ENCODE measurements at places on chromosomes 7 and 10. TPM values are rescaled to one million over a fixed set of nuclear protein-coding genes. Genes with fewer than 3 reads are reported as not detected.

Gene PRKG1
- total RNA-seq, result 20.4 TPM

Gene TMEM26
- total RNA-seq, result 1.2 TPM

Gene THSD7A
- 16.2 TPM for total RNA-seq

Gene CPED1
- total RNA-seq, result 3.5 TPM

Gene DBNL
- 81.1 TPM for total RNA-seq

- no peak for DNase-seq
Measured at GRCh38 chr7:12296051-12296570, 85.0 kb downstream of the TMEM106B start.

- no peak for DNase-seq
Measured at GRCh38 chr10:113539789-113540188, 13.1 kb upstream of the HABP2 start.

GRCh38 chr10:97016728-97017473, 168.9 kb downstream of the SLIT1 start:
- no peak for DNase-seq

- DNase-seq, result no peak
Measured at GRCh38 chr7:136940122-136940521, 71.7 kb downstream of the CHRM2 start.

- DNase-seq, result no peak
Measured at GRCh38 chr10:131706476-131706875, 194.3 kb upstream of the PPP2R2D start.

All from dorsolateral prefrontal cortex (tissue), 122 donors.